ENCODE measurements at places on chromosomes 12 and 14.

GRCh38 chr12:3712209-3712992, 40.5 kb downstream of the CRACR2A start:
- DNase-seq, result no peak

- no peak for DNase-seq
These were observed 5.5 kb downstream of the NDRG2 start for GRCh38 chr14:21019366-21019765.

DNA sequence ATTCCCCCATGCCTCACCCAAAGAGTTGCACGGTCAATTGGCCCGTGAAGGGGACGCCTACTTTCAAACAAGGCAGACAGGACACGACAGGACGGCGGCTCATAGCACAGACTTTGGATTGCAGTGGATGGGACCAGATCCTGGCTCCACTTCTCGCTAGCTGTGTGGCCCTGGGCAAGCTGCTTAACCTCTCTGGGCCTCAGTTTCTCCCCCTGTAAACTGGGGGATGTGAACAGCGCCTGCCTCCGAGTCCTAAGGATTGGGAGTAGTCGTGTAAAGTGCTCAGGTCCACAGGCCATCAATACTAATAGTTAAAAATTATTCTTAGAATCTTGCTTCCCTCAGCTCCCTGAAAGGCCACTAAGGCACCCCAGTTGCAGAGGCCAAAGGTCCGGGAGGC, 13.1 kb downstream of the RHOF start:
- no peak for DNase-seq

- DNase-seq, result no peak
These were observed 381.9 kb upstream of the RGS6 start for GRCh38 chr14:71550367-71550766.

GRCh38 chr12:76244300-76244699, 103.9 kb downstream of the BBS10 start:
- DNase-seq, result no peak

GRCh38 chr14:75470238-75470797, 42.5 kb downstream of the JDP2 start:
- no peak for DNase-seq

GRCh38 chr12:121451961-121452339, 52.0 kb downstream of the RNF34 start:
- DNase-seq, result no peak

DNA sequence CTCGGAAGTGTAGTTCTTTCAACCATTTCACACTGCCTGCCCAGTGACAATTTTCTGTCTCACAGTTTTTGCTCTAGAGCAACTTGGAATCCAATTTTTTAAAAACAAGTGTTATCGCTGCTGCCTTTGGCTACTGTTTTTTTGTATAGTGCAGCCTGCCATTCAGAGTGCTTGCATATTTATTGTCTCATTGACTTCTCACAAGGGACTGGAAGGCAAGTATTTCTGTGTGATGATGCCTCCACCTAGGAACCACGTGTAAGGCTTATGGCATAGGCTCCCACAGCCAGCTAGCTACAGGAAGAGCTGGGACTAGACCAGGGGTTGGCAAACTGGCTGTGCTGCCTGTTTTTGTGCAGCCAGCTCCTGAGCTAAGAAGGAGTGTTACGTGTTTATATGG, 903 bp downstream of the PARPBP start:
- DNase-seq, result no peak

- no peak for DNase-seq
These were observed 45.9 kb upstream of the STXBP6 start for GRCh38 chr14:25095736-25096437.

DNA sequence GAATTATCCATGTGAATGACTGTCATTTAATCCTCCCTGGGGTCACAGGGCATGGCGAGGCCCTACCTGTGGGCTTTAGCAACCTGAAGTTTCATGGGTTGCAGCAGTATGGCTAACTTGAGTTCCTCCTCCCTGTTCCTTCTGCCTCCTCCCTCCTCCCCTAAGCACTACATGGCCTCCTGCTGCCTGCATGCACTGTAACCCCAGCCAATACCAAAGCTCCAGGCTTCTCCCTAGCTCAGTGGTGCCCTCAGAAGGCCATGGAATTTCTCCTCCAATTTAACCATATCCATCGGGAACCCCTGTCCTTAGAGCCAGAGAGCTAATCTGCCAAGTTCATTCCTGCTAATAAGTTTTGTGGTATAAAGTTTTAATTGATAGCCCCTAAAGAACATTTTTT, 95.1 kb downstream of the NT5DC3 start:
- DNase-seq, result no peak

GRCh38 chr14:34224221-34224620, 237.8 kb downstream of the SPTSSA start:
- DNase-seq, result no peak

- no peak for DNase-seq
These were observed 42.9 kb upstream of the CAPRIN2 start for GRCh38 chr12:30797689-30798088.

GRCh38 chr14:104359969-104360442, 219.6 kb upstream of the C14orf180 start:
- no peak for DNase-seq

DNA sequence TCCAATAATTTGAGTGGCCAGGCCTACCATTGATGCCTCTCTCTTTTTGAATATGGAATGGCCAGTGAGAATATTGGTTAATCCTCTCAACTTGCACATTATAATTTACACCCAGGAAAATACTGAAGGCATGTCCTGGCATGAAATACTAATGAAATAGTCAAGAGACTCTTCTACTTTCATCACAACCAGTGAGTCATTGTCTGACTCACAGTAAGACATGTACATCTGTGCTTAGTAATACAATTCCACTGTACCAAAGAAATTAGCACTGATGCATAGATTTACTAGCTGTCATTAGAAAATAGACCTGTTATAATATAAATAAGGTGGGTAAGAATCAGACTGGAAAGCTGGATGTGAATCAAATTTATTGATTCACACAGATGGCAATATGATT, 31.6 kb downstream of the KCNC2 start:
- no peak for DNase-seq

- DNase-seq, result peak; percentile 70
These were observed 33.4 kb upstream of the RNASE3 start for GRCh38 chr14:20857630-20858261.

Measured in CD4-positive, alpha-beta T cell treated with Interleukin-2 at 100 ng/mL for 4 hours (primary cell).